Left renal cortex interstitium (tissue), 4 donors: ENCODE measurements at places on chromosomes 11 and 22.

DNA sequence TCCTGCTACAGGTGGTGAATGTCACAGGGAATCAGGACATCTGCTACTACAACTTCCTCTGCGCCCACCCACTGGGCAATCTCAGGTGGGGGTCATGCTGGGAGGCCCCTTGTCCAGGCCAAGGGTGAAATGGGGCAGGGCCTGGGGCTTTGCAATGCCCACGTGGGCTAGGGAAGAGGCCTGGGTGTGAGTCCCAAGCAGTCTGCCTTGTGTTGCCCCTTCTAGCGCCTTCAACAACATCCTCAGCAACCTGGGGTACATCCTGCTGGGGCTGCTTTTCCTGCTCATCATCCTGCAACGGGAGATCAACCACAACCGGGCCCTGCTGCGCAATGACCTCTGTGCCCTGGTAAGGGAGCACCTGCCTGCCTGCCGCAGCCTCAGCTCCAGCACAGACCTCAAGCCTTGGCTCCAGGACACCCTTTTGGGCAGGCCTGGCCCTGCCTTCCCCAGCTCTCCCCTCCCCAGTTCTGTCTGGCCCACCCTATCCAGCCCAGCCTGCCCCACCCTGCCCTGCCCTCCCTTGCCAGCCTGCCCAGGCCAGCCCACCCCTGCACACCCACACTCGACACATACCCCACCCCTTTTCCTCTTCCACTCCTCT is 9.1 kb upstream of the TAGLN start:
- DNase-seq, result no peak

DNA sequence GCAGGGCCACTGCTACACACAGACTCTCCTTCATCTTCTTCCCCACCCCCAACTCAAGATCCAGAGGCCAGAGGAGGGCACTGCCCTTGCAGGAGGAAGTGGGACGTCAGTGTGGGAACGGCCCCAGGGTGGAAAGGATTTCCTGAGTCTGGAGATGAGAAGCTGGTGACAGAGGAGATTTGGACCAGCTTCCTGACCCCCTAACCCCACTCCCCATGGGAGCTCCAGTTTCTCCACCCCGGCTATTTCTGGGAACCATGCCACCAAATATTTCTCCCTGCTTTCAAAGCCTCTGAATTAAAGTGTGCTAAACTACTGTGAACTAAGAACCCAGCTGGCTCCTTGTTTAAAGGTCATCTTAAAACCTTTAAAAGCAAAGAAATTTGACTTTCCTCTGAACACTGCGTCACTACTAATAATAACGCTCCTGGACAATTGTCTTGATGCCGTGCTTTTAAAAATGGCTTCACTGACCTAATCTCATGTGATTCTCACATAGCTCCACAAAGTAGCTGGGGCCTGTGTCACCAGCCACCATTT is 46.6 kb downstream of the CWC15 start:
- peak; percentile 85 for DNase-seq

DNA sequence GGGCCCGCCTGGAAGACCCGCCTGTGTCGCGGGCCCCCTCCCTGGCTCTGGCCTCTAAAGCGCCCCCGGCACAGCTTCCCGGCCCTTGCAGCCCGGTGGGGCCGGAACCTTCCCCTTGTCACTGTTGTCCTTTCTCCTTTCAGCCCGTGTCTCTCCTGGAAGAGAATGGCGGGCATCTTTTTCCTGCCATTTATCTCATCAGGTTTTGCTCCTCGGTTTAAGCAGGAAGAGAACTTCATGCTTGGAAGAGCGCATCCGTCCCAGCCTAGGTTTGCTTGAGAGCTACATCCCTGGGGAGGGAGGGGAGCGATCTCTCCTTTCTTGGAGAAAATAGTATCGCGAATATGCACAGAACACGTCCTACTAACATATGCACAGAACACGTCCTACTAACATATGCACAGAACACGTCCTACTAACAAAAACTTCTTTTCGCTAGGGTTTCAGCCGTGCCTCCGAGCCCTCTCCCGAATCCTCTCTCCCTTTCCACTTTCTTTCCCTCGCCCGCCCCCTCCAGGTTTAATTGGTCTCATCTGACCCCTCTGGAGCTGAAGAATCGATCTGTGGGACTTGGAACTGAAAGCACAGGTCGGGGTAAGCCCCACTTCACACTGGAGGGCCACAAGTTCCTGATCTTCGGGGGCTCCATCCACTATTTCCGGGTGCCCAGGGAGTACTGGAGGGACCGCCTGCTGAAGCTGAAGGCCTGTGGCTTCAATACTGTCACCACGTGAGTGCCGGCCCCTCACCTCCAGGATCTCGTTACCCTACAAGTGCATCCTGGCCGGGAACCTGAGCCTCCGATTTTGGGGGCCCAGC is 1.2 kb downstream of the GLB1L3 start:
- no peak for DNase-seq

GRCh38 chr22:33684087-33684486 is 236.2 kb downstream of the LARGE1 start:
- DNase-seq, result peak; percentile 18

DNA sequence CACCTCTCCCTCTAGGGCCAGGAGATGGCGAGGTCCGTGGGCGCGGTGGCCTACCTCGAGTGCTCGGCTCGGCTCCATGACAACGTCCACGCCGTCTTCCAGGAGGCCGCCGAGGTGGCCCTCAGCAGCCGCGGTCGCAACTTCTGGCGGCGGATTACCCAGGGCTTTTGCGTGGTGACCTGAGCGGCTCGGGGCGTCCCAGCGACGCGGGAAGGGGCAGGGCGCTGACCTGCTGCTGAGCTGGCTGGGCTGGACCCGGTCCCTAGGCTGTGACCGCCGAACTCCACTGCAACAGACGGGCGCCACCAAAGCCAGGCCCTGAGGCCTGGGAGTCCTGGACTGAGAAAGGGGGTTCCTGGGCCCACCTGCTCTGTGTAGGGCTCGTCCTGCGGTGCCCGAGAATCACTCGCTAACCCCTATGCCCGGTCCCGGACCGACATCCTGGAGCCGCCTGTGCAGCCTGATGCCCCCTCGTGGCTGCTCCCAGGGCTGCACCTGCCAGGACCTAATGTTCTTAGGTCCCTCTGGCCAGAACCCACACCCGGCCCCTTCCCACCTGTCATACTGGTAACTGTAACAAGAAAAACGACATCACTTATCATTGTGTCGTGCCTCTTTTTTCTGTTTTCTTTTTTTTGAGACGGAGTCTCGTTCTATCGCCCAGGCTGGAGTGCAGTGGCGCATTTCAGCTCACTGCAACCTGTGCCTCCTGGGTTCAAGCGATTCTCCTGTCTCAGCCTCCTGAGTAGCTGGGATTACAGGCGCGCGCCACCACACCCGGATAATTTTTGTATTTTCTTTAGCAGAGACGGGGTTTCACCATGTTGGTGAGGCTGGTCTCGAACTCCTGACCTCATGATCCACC is 15.0 kb downstream of the RHOD start:
- no peak for DNase-seq

DNA sequence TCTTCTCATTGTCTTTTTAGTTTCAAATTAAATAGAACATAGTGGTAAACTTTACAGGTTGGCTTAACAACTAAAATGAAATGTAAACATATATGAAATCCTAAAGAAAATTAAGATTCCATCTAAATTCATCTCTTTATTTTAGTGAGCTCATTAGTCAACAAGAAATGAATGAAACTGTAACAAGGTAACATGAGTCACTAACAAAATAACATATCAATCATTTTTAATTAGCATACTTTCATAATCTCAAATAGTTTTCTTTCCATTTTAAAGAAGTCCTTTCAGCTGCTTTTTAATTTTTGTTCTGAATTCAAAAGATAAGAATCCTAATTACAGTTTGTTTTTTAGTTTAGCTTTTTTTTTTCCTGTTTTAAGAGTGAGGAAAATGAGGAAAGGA is 688.6 kb upstream of the TENM4 start:
- no peak for DNase-seq

GRCh38 chr11:36312611-36313472 is 16.8 kb downstream of the PRR5L start:
- no peak for DNase-seq

GRCh38 chr11:63877658-63878241 is 38.8 kb downstream of the MARK2 start:
- no peak for DNase-seq

DNA sequence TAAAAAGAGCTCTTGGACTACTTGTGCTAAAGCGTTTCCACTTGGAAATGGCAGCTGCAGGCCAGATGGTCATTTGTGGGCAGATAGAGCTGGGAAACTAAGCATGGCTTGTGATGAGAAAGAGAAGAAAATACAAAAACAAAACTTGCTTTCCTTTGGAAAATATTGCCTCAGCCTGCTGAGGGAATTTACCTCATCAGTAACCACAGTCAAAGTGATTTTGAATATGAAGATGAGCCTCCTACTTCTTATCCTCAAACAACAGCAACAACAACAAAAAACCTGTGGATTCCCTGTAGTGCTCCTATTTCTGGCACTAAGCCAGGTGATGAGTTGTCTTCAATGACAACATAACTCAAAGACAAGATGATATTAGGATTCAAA is 62.7 kb upstream of the FIBIN start:
- DNase-seq, result no peak

DNA sequence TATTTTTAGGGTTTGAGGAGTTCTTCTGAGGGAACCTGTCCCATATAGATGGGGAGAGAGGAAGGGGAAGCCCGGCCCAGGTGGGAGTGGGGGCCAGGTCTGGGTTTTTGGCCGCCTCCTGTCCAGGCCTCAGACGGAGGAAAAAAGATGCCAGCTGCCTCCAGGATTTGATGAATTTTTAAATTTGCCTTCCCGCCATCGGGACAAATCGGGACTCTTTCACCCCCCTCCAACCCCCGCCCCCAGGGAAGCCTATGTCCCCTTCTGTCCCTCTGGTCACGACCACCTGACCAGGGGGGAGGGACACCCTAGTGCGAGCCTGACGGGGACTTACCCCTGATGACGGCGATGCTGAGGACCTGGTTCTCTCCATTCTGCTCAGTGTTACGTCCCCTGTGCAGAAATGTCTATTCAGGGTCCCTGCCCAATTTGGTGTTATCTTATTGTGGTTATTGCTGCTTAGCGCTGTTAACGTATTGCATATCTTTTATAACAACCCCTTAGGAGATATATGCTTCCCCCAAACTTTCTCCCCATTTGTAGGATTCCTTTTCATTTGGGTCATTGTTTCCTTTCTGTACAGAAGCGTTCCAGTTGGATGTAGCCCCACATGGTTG is 115.9 kb upstream of the GRK3 start:
- DNase-seq, result no peak

- no peak for DNase-seq
Measured at GRCh38 chr22:45537734-45538181, 35.1 kb downstream of the FBLN1 start.

GRCh38 chr11:6705905-6706535 is 22.9 kb upstream of the MRPL17 start:
- peak; percentile 66 for DNase-seq

GRCh38 chr11:20207781-20208621 is 47.7 kb upstream of the DBX1 start:
- no peak for DNase-seq

GRCh38 chr22:50258361-50259292 is 2.9 kb downstream of the MAPK12 start:
- DNase-seq, result no peak

DNA sequence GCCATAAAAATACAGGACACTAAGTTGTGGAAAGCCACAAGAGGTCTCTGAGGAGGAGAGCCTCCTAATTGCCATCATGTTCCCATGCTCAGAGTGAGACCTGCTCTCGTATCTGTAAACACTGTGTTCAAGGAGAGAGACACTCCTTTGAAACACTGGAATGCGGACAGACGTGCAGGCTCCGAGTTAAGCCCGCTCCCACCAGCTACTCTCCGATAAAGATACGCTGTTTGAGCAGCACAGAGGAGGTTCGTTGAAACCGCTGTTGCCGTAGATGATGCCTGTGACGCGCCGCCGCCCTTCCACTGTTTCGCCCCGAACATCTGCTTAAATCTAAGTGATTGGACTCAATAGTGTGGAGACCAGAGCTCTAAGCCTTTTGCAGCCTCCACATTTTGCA is 25.1 kb downstream of the NUP50 start:
- no peak for DNase-seq

DNA sequence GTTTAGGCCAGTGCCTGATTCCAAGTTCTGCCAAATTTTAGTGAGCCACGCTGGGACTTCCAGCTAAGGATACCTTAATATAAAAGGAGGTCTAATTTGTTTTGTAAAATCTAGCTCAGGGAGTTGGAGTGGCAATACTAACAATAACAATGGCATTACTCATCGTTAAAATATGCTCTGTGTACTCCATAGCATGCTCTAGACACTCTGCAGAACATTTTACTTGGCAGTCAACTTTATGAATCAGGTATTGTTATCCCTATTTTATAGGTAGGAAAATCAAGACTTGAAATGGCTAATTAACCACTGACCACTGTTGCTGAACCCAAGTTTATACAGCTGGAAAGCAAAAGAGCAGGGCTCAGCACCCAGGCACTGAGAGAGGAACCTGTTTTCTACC is 485.0 kb upstream of the KIRREL3 start:
- DNase-seq, result no peak
